Activated CD4-positive, alpha-beta memory T cell treated with anti-CD3 and anti-CD28 coated beads, Interleukin-2, amount 10 ng/mL, durations not matched to agents 7 days and 5 days (primary cell): ENCODE measurements at places on chromosomes 3 and 15.
A peak's percentile ranks its signal among the peaks of the same experiment; 100 is the strongest.

- DNase-seq: no peak
Observed at GRCh38 chr3:59321881-59322540, 272.2 kb upstream of the CFAP20DC start.

GRCh38 chr3:165839296-165840076 is 2.3 kb upstream of the BCHE start:
- DNase-seq: no peak

- DNase-seq: no peak
Observed at GRCh38 chr3:165748094-165748493, 89.1 kb downstream of the BCHE start.

DNA sequence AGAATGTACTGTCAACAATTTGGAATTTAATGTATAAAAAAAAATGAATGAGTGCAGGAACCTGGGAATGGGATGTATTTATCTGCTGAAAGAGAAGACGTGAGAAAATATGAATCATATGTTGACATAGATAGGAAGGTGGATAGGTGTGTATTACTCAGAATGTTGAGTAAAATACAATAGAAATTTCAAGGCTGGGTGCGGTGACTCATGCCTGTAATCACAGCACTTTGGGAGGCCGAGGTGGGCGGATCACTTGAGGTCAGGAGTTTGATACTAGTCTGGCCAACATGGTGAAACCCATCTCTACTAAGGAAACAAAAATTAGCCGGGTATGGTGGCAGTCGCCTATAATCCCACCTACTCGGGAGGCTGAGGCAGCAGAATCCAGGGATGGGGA is 202.8 kb downstream of the CADM2 start:
- DNase-seq: no peak

- no peak for DNase-seq
Observed at GRCh38 chr3:158859362-158859761, 57.5 kb downstream of the MFSD1 start.

DNA sequence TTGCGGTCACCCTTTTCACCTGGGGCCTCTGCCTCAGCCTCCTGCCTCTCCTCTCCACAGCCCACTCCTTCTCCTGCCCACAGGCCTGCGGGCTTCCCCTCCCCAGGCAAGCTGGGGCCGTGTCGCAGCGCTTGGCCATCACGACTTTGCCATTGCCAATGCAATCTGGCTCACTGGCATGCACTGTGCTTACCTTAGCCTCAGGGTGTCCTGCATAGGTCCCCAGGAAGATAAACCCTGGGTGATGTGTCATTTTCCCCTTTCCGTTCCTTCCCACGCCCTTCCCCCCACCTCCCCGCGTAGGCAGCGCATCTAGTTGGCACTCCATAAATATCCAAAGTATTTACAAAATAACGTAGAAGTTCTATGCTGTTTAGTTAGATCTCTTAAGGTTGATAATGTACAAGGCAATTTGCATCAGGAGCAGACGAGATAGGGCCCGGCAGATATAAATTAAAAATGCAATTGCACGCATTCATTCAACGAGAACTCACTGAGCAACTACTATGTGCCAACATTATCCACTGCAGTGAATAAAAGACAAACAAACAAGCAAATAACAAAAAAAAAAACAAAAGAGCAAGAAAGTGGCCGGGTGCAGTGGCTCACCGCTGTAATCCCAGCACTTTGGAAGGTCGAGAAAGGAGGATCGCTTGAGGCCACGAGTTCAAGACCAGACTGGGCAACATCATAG is 973 bp upstream of the COPG1 start:
- DNase-seq: no peak

- no peak for DNase-seq
Observed at GRCh38 chr3:75248974-75249373, 415.2 kb upstream of the FRG2C start.

- DNase-seq: peak; percentile 34
Observed at GRCh38 chr3:106206146-106206545, 337.3 kb upstream of the CBLB start.

GRCh38 chr15:90915808-90916440 is 12.8 kb downstream of the MAN2A2 start:
- no peak for DNase-seq

DNA sequence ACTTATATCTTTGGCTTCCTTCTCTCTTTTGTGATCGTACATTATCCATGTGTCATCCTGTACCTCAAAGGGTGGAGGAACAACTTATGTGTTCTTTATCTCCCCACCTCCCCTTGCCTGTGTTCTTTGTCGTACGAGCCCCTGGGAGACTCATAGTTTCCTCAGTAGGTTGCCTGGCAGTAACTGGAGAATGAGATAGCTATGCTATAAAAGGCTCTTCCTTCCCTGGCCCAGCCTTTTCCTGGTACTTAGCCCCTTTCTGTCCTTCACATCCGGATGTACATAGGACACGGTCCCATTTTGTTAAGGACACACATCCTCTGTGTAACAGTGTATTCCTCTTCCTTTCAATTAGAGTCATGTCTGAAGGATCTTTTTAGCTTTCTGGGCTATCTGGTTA is 32.1 kb downstream of the PLCL2 start:
- no peak for DNase-seq

DNA sequence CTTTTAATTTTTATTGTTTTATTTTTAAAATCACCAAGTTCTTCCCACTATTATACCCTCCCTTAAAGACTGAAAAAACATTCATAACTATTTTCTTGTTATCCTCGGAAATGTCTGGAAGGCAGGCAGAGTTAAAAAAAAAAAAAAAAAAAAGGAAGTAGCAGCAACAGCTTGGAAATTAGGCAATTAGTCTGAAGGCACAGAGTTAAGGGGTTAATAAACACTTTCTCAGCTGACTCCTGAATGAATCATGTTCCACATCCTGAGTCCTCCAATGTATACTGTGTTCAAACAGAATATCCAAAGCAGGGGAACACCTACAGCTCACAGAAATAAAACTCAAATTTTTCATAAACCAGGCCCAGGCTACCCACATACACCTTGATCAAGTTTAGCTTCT is 5.8 kb downstream of the HEXA start:
- no peak for DNase-seq

GRCh38 chr3:36904641-36905040 is 40.2 kb downstream of the TRANK1 start:
- no peak for DNase-seq

DNA sequence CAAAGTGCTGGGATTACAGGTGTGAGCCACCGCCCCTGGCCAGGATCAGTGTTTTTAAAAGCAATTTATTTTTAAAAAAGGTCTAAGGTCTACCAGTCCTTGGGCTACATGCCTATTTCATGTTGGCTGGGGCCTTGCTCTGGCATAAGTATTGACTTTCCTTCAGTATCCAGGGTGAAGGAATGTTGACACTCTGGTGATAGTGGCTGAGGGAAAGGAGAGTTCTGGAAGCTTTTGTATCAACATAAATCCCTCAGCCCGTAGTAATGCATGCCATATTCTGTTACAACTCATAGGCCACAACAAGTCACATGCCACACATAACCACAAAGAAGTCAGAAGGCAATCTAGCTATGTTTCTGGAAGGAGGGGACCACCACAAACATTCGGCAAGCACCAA is 273.9 kb downstream of the ROBO2 start:
- DNase-seq: no peak

DNA sequence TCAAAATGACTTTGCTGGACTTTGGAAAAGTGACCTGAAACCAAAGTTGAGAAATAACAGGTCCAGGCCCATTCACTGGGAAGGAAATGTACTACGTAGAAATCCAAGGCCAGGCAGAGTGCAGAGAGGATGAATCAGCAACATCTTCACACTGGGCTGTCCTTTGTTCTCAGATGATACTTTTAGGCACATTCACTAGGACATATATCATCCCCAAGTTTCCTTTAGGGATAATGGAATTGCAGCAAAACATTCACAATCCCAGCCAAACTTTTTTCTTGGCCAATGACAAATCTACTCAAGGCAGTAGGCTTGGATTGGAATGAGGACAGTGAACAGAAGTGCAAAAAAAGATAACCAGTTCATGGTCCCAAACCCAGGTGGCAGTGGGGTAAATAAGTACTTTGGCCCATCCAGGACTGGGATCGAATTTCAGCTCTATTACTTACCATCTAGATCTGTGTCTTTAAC is 75.1 kb downstream of the CLDN11 start:
- DNase-seq: no peak

DNA sequence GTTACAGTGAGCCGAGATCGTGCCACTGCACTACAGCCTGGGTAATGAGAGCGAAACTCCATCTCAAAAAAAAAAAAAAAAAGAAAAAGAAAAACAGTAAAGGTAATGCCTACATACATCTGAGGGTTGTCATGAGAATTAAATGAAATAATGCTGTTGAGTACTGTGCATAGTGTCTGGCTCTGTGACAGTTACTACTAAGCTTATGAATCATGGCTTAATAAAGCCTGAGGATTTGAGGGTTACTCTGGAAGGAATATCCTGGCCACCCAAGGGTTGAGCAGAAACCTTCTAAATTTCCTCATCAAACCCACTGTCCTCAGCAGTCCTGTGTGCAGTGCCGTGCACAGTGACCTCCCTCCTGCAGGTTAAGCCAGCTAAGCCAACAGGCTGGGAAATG is 26.8 kb upstream of the ELP6 start:
- no peak for DNase-seq

- DNase-seq: no peak
Observed at GRCh38 chr3:10716964-10717363, 99.1 kb upstream of the SLC6A11 start.

DNA sequence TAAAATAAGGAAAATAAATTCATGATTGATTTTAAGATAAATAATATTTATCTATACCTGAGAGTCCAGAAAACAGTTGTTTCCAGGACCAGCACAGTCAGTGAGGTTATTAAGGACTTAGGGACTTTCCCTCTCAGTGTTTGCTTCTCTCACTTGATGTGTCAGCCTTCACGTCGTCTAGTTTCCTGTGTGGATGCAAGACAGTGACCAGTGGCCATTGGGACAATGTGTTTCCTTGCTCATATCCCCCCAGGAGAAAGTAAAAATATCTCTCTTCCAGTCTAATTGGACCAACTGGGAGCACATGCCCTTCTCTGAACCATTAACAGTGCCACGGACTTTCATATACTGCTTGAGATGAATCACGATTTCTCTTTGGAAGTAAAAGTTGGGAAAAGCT is 157.8 kb upstream of the CTNNB1 start:
- DNase-seq: no peak

DNA sequence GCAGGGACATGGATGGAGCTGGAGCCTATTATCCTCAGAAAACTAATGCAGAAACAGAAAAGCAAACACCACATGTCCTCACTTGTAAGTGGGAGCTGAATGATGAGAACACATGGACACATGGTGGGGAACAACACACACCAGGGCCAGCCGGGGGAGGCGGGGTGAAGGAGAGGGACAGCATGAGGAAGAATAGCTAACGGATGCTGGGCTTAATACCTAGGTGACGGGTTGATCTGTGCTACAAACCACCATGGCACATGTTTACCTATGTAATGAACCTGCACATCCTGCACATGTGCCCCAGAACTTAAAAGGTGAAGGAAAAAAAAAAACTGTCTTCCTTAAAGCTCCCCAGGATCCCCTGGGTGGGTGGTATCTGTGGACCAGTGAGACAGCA is 87.1 kb downstream of the ADAMTS17 start:
- DNase-seq: no peak

DNA sequence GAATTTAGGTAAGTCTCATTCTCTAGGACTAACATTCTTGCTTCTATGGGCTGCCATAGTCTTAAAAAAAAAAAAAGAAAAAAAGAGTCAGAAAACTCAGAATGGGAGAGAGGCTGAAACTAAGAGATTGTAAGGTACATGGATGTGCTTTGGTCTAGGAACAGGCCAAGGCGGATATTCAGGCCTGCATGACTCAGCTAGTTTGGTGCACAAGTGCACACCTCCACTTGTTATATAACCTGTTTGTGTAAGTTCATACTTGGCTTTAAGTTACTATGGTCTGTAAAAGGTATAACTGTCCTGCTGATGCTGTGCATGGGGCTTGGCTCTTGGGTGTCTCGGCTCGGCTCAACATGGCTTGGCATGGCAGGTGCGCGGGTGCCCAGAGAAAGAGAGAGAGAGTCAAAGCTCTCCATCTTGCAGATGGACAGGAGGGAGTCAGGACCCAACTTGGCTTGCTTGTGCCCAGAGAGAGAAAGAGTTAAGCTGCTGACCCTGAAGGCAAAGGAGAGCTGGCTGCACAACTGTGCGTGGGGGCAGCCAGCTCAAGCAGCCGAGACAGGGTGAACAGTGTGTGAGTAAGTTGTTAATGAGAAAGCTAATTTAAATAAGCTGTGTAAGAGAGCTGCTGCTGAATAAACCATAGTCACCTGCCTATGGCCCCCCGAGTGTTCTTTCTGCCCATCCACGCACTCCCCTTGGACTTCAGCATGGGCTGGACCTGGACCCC is 31.4 kb upstream of the CHRNB4 start:
- no peak for DNase-seq

DNA sequence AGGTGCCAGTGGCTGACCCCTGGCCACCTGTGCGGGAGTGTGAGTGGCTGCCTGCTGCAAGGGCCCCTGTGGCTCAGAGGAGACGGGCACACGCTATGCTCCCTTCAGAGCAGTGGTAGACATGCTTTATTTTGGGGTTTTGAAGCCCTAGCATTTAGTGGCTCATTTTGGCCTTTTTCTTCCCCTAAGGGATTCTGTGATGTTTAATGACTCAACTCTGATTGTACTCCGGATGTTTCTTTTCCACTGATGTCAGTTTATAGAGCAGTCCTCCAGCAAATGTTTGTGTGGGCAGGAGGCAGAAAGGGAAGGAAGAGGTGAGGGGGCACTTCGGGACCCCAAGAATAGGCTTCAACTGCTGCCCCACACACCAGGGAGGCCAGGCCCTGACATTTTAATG is 288.9 kb upstream of the C2CD4B start:
- DNase-seq: no peak

DNA sequence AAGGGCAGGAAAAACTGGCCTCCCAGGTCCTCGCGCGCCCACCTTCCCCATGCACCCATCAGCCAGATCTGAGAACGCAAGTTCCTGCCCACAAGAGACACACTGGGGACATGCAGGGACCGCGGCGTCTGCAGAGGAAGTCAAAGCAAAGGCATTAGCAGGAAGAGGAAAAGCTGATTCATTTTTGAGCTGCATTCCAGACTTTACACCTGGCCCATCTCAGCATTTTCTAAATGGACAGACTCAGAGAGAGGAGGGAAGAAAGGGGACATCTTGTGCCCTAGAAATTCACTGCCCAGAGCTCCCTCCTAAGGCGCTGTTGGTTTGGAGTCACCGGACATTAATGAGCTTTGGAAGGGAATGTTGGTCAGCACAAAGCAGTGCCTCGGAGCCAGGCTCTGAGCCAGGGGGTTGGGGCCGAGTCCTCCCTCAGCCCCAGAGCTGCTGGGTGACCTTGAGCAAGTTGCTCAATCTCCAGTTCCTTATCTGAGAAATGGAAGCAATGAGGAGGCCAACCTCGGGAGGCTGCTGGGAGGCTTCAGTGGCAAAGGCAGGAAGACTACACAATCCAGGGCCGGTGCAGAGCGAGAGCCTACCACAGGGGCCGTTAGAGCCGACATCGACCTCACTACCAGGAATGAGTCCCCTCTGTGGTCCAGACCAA is 150.5 kb upstream of the IQSEC1 start:
- no peak for DNase-seq

- no peak for DNase-seq
Observed at GRCh38 chr3:139671863-139672646, 5.7 kb downstream of the NMNAT3 start.

GRCh38 chr3:118447339-118447738 is 587.3 kb downstream of the IGSF11 start:
- no peak for DNase-seq

- peak; percentile 41 for DNase-seq
Observed at GRCh38 chr15:67433495-67434099, 87.3 kb upstream of the C15orf61 start.

- peak; percentile 40 for DNase-seq
Observed at GRCh38 chr3:183895296-183895695, 10.6 kb upstream of the PARL start.
